ENCODE measurements at places on chromosomes 12 and 14.

DNA sequence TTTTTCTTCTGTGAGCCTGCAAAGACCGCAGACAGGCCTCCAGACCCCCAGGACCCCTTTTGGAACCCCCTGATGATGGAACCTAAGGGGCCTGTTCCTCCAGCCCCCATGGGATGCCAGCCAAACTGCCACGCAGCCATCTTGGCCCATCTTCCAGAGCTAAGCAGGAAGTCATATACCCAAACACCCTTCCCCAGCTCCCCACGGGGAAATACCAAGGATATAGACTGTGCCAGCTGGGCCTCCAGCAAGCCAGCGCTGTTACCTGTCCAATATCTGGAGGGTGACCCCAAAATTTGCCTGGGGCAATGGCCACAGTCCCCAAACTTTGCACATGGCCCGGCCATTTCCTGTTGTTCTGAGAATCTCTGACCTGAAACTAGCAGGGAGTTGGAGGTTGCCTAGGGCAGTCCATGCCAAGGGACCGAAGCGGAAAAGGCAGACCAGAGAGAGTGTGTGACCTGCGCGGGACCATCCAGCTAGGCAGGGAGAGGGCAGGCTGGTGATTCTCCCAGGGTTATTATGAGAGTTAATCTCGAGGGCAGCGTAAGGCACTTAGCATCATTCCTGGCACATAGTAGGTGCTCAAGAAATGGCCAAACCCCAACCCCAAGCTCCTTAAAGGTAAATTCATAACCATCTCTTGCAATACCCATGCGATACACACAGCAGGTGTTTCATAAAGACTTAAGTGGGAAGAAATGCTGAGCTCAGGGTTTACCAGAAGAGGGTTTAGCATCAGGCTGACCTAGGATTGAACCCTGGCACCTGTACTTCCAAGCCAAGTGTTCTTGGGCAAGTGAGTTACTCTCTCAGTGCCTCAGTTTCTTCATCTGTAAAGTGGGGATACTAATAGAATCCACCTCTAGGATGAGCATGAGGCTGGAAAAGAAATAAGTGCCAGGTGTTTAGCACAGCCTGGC lies 2.6 kb upstream of the RASAL1 start:
- no peak for DNase-seq

GRCh38 chr14:77003960-77004710 lies 24.4 kb downstream of the IRF2BPL start:
- DNase-seq: no peak

- DNase-seq: no peak
Measured at GRCh38 chr14:50794068-50794645, 36.8 kb downstream of the NIN start.

DNA sequence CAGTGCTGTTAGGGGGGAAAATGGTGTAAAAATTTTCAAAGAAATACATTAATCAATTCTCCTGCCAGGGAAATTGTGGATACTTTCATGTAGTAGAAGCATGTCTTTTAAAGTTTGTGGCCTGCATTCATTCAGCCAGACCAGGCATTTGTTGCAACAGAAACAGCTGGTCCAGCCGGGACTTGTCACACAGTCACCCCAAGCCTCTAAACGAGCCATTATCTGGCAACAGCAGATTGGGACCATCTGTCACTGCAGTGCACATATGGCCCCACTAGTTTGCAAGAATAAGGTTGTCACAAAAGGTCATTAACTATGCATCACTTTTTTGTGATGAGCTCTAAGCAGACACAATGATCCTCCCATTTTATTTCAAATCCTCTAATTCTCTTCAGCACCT lies 193.9 kb downstream of the PHLDA1 start:
- DNase-seq: no peak

- no peak for DNase-seq
Measured at GRCh38 chr12:32987512-32987911, 90.9 kb upstream of the PKP2 start.

DNA sequence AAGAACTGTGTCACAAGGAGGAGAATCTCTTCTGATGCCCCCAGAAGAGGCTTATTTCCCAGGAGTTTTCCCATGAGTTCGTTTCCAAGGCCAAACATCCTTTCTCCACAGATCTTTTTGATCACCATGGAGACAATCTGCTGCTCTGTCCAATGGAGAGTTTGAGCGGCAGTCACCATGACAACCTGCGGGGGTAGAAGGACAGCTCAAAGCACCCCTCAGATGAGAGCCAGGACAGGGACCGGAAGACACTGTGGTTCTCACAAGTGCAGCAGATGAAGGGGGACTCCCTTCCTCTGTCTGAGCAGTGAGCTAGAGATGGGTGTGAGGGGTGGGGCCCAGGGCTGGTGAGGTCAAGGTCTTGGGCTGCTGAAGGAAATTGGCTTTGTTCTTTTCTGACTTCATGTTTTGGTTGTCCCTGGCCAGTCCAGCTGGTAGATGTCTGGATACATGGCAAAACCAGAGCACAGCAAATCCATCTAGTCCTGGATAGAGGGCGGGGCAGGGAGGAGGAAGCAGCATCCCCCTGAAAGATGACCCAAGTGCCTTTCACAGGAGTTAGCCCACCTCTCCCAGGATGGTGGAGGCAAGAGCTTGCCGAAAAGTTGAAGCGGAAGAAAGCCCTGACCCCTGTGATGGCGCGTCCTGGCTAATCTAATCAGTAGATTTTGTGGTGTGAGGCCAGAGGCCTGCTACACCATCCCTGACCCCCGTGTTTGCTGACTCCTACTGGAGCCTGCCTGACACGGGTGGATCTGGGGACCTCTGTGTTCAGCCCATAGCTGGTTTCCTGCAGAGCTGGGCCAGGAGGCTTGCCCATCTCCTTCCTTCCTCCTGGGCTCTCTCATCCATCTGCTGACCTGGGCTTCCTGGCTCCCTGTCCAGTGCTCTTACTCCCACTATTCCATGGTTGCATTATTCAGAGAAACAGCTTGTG lies 24.4 kb downstream of the DHRS2 start:
- DNase-seq: no peak

GRCh38 chr12:68939505-68939904 lies 6.5 kb upstream of the CPM start:
- no peak for DNase-seq

GRCh38 chr12:126762150-126762549 lies 1504.8 kb upstream of the TMEM132C start:
- no peak for DNase-seq

Data from CD14-positive monocyte (primary cell).